ENCODE measurements at places on chromosomes 6 and 20.

- DNase-seq, result no peak
Measured at GRCh38 chr6:146543940-146544615, 445 bp downstream of the RAB32 start.

DNA sequence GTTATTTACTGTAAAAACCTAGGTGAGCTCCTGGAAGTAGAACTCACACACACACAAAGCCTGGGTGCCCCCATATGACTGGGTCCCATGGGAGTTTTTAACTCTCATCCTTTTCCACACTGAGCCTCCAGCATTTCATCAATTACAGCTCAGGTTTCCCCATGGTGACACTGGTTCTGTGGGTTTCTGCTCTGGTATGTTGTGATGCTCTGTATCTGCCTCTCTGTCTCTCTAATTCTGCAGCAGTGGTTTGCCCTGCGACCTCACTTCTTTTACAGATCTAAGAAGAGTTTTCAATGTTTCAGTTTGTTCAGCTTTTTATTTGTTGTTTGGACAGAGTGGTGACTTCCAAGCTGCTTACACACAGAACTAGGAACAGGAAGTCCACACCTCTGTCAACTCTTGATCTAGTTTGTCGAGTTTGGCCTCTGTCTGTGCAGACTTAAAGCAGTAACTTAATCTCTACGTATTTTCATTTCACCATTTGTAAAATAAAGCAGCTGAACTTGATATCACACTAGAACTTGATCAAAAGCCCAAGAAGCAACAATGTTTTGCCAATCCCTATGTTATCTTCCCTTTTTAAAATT, 554.3 kb downstream of the EPHA7 start:
- DNase-seq, result no peak

- DNase-seq, result no peak
Measured at GRCh38 chr6:46629691-46630090, 22.9 kb downstream of the CYP39A1 start.

GRCh38 chr20:45012682-45013302, 46.5 kb downstream of the STK4 start:
- DNase-seq, result no peak

DNA sequence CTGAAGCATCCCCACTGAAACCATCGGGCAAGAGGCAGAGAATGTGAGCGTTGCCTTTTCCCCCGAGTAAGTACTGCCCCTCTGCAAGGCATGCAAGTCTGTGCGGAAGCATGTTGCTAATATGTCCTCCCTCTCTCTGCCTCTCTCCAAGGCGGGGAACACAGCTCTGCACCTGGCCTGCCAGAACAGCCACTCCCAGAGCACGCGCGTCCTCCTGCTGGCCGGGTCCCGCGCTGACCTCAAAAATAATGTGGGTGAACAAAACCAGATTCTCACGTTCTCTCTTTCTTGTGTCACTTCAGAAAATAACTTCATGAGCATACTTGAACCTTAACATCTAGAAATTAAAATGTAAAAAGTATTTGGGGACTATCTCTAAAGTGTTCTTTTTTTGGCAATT, 26.4 kb downstream of the LYRM2 start:
- DNase-seq, result no peak

GRCh38 chr20:64068386-64069208, 5.6 kb downstream of the TCEA2 start:
- no peak for DNase-seq

DNA sequence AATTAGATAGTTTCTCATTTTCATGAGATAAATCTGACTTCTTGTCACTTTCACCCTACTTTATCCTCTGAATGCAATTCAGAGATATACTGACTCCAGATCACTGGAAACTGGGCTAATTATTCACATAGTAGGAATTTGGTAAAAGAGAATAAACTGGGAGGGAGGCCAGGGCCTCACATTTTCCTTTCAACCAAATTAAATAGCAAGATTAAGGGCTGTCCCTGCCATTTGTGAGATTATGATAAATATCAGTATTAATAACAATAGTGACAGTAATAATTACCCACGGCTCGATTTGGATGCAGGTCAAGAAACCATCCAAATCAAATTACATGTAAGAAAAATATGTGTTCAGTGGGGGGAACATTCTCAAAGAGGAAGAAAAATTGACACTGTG, 140.5 kb downstream of the CD83 start:
- DNase-seq, result no peak

DNA sequence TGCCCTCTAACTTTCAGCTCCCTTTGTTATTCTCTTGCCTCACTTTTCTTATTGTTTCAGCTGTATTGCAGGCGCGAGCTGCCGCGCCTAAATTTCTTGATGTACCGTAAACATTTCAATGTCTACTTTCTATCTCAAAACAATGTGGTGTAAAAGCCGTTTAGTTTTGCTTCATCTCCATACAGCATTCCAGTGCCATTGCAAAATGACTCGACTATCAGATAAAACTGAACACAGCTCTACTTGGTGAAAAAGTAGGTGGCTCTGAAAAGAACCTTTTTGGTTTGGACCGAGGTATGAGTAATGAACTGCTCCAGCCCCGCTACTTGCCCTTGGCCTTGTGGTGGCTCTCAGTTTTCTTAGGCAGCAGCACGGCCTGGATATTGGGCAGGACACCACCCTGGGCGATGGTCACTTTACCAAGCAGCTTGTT, 74.6 kb downstream of the OR2B2 start:
- no peak for DNase-seq

- DNase-seq, result no peak
Measured at GRCh38 chr6:169293196-169293595, 39.5 kb upstream of the THBS2 start.

DNA sequence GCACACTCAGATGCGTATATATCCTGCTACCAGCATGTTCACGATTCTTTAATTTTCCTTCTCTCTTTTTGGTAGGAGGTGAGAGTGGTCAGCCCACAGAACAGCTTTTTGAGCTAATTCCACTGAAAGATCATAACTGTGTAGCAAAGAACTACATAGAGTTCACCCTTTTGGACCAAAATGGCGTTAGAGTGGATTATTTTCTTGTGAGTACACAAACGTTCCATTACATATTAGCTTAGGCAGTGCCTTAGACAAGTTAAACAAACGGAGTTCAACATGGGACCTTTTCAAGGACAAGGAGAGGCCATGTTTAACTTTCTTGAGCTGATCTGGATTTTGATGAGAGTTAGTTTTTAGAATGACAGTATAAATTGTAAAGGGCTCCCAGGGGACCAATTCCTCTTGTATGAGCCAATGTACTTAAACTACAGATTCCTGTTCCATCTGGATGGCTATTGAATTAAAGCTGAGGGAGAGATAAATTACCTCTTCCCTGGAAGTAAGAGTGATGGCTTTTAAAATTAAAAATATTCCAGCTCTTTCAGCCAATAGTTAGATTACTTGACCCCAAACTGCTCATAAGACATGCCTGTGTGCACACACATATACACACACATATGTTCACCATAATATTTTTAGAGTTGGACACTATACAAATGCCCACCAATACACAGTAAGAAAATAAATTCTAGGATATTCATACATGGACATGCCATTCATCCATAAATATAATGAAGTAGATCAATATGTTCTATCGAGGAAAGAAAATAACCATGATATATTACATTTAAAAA, 25.6 kb upstream of the ARMH2 start:
- DNase-seq, result no peak

DNA sequence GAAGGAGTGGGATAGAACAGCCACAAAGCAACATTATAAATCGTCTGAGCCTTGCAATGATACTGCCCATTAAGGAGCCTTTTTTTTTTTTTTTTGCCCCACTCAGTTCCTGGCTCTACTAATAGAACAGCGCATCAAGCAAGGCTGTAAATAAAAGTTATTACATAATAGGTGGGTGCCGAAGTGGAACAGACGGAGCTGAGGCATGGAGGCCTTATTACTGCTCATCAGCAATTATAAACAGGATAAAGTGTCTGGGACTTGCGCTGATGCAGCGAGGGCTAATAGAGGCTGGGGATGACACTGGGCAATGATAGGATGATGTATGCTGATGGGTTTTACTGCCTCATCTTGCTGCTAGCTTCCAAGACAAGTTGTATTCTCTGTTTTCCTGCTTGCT, 272.1 kb downstream of the ZFAND3 start:
- DNase-seq, result no peak

- peak; percentile 66 for DNase-seq
Measured at GRCh38 chr6:43687437-43688347, at the start of gene MRPS18A. Gene MRPS18A (minus strand): TSS chr6:43687791. CDS start chr6:43687779, 12 bp downstream.

GRCh38 chr20:7650086-7650879, 290.0 kb downstream of the HAO1 start:
- DNase-seq, result no peak
